ENCODE measurements at places on chromosomes 1 and 21.
A peak's percentile ranks its signal among the peaks of the same experiment; 100 is the strongest.

- H3K27ac ChIP-seq: no peak overlapping the region
- H3K27me3 ChIP-seq: peaks cover 56% of the 10 kb centered on the region
- no peak overlapping the region for H3K4me3 ChIP-seq
- DNase-seq: no peak
- H3K4me1 ChIP-seq: no peaks in the 10 kb centered on the region
Observed at GRCh38 chr1:29515170-29515955, 279.0 kb downstream of the PTPRU start.

GRCh38 chr1:9651565-9652378 lies at the start of gene PIK3CD:
PIK3CD (plus strand) TSS chr1:9651731; CDS start chr1:9710456, 58,725 bp downstream.
- H3K27ac ChIP-seq: no peak within 1 kb of the TSS
- H3K36me3 ChIP-seq: no peaks in the 10 kb centered on the region
- no peaks in the 10 kb centered on the region for H3K4me1 ChIP-seq

- peaks cover 10% of the 10 kb centered on the region for H3K36me3 ChIP-seq
- H3K27me3 ChIP-seq: no peaks in the 10 kb centered on the region
- H3K4me3 ChIP-seq: peak overlapping the region; percentile 89
- H3K4me1 ChIP-seq: peaks cover 74% of the 10 kb centered on the region
Observed at GRCh38 chr1:204286831-204287421, 72.8 kb downstream of the PLEKHA6 start.

GRCh38 chr1:79859212-79859948 lies 852.9 kb upstream of the ADGRL4 start:
- no peaks in the 10 kb centered on the region for H3K27me3 ChIP-seq
- DNase-seq: peak; percentile 33

GRCh38 chr1:185207170-185207569 lies 50.2 kb downstream of the SWT1 start:
- DNase-seq: no peak
- no peak overlapping the region for H3K4me3 ChIP-seq
- H3K4me1 ChIP-seq: peaks cover 10% of the 10 kb centered on the region
- no peaks in the 10 kb centered on the region for H3K27me3 ChIP-seq

GRCh38 chr1:209490013-209490412 lies 93.5 kb upstream of the CAMK1G start:
- no peaks in the 10 kb centered on the region for H3K27me3 ChIP-seq
- peak; percentile 69 for DNase-seq
- H3K36me3 ChIP-seq: no peaks in the 10 kb centered on the region
- H3K4me1 ChIP-seq: peaks cover 26% of the 10 kb centered on the region

- H3K27me3 ChIP-seq: no peaks in the 10 kb centered on the region
- no peak for DNase-seq
- no peaks in the 10 kb centered on the region for H3K4me1 ChIP-seq
- no peak overlapping the region for H3K4me3 ChIP-seq
Observed at GRCh38 chr1:2845869-2846268, 44.4 kb upstream of the TTC34 start.

- peaks cover 21% of the 10 kb centered on the region for H3K36me3 ChIP-seq
- peaks cover 12% of the 10 kb centered on the region for H3K27me3 ChIP-seq
- no peak for DNase-seq
- H3K27ac ChIP-seq: peak overlapping the region; percentile 14
- H3K4me3 ChIP-seq: peak overlapping the region; percentile 82
Observed at GRCh38 chr1:201153474-201154388, 543 bp downstream of the TMEM9 start.

DNA sequence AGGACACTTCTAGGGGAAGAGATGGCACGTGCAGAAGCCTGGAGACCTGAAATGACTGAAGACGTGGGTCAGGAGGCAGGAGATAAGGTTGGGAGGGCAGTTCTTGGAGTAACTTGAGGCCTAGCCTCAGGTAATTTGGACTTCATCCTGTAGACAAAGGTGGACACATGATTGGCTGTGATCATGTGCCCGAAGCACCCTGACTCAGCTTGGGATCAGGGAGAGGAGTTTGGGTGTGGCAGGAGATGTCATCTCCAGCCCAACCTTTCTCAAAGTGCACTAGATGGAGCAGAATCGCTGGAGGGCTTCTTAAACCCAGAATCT lies 1.5 kb downstream of the SLC66A1 start:
- peak overlapping the region; percentile 84 for H3K27ac ChIP-seq
- peak overlapping the region; percentile 77 for H3K4me3 ChIP-seq
- H3K27me3 ChIP-seq: no peaks in the 10 kb centered on the region

- H3K36me3 ChIP-seq: no peaks in the 10 kb centered on the region
- peaks cover 18% of the 10 kb centered on the region for H3K4me1 ChIP-seq
- H3K4me3 ChIP-seq: no peak overlapping the region
- no peaks in the 10 kb centered on the region for H3K27me3 ChIP-seq
- peak overlapping the region; percentile 59 for H3K27ac ChIP-seq
Observed at GRCh38 chr1:222043444-222044292, 301.8 kb upstream of the DUSP10 start.

DNA sequence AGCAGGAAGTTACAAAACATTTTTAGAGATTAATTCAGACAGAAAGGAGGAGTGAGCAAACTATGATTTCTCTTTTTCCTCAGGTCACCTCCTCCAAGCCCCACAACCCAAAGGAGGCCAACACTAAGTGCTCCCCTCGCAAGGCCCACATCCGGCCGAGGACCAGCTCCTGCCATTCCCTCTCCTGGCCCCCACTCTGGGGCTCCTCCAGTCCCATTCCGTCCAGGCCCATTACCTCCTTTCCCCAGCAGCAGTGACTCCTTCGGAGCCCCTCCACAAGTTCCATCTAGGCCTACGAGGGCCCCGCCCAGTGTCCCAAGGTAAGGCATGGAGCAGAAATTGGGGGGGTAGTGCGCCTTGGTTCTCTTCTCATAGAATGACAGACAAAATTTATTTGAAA lies 32.0 kb upstream of the C1orf105 start:
- H3K4me1 ChIP-seq: no peaks in the 10 kb centered on the region
- no peak for DNase-seq
- H3K4me3 ChIP-seq: no peak overlapping the region
- no peaks in the 10 kb centered on the region for H3K27me3 ChIP-seq

- no peak overlapping the region for H3K4me3 ChIP-seq
- no peak overlapping the region for H3K27ac ChIP-seq
- no peaks in the 10 kb centered on the region for H3K36me3 ChIP-seq
Observed at GRCh38 chr1:247118946-247119446, 14.8 kb upstream of the ZNF669 start.

DNA sequence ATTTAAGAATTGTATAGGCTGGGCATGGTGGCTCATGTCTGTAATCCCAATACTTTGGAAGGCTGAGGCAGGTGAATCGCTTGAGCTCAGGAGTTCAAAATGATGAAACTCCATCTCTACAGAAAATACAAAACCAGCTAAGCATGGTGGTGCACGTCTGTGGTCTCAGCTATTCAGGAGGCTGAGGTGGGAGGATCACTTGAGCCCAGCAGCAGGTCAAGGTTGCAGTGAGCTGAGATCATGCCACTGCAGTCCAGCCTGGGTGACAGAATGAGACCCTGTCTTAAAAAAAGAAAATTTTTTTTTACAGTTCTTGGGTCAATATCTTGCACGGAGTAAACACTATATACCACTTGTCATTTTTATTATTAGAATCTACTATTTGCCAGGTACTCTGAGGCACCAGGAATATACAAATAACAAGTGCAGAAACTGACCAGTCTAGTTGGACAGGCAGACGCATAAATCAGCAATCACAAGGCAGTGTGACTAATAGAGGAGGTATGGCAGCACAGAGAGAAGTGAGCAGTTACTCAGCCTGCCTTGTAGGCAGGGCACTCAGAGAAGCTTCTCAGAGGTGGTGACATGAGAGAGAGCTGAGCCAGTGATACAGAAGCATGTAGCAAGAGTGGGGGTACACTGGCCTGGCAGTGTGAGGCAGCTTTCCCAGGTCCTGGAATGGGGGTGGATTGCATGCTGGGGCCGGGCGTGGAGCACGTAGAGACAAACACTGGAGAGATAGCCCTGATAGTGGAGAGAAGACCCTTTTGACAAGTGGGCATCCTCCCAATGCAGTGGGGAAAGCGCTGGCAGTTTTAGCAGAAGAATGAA lies 8.0 kb downstream of the PHLDA3 start:
- peak overlapping the region; percentile 56 for H3K4me3 ChIP-seq
- DNase-seq: peak; percentile 99
- no peaks in the 10 kb centered on the region for H3K27me3 ChIP-seq
- peaks cover 79% of the 10 kb centered on the region for H3K4me1 ChIP-seq
- peaks cover 50% of the 10 kb centered on the region for H3K36me3 ChIP-seq

DNA sequence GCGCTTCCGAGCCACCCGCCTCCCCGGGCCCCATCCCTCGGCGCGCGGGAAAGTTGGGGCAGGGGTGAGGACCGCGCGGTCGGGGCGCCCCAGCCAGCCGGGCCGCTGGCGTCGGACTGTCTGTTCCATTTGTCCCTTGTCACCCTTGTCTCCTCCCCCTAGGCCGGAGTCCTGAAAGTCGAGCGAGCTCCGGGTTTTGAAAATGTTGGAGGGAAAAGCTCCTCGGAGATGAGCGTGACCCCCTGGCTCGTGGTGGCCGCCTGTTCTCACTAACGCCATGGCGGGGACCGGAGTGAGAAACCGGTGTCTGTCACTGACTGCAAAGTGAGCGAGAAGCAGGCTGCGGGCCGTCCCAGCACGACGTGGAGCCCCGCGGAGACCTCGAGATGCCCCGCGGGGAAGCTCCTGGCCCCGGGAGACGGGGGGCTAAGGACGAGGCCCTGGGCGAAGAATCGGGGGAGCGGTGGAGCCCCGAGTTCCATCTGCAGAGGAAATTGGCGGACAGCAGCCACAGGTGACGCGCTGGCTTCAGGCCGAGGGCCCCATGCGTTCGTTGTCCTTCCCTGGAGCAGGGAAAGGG lies 491 bp downstream of the PER3 start:
- no peak overlapping the region for H3K27ac ChIP-seq
- no peak overlapping the region for H3K4me3 ChIP-seq
- DNase-seq: no peak
- peaks cover 15% of the 10 kb centered on the region for H3K36me3 ChIP-seq
- no peaks in the 10 kb centered on the region for H3K4me1 ChIP-seq

GRCh38 chr1:90724926-90725656 lies 8.0 kb upstream of the BARHL2 start:
- no peak for DNase-seq
- H3K4me1 ChIP-seq: no peaks in the 10 kb centered on the region
- no peaks in the 10 kb centered on the region for H3K27me3 ChIP-seq
- H3K27ac ChIP-seq: no peak overlapping the region
- H3K4me3 ChIP-seq: no peak overlapping the region

GRCh38 chr1:202274611-202275010 lies 67.1 kb downstream of the UBE2T start:
- H3K27me3 ChIP-seq: no peaks in the 10 kb centered on the region
- H3K27ac ChIP-seq: no peak overlapping the region
- peaks cover 3% of the 10 kb centered on the region for H3K4me1 ChIP-seq
- peak; percentile 92 for DNase-seq
- no peak overlapping the region for H3K4me3 ChIP-seq
- no peaks in the 10 kb centered on the region for H3K36me3 ChIP-seq

DNA sequence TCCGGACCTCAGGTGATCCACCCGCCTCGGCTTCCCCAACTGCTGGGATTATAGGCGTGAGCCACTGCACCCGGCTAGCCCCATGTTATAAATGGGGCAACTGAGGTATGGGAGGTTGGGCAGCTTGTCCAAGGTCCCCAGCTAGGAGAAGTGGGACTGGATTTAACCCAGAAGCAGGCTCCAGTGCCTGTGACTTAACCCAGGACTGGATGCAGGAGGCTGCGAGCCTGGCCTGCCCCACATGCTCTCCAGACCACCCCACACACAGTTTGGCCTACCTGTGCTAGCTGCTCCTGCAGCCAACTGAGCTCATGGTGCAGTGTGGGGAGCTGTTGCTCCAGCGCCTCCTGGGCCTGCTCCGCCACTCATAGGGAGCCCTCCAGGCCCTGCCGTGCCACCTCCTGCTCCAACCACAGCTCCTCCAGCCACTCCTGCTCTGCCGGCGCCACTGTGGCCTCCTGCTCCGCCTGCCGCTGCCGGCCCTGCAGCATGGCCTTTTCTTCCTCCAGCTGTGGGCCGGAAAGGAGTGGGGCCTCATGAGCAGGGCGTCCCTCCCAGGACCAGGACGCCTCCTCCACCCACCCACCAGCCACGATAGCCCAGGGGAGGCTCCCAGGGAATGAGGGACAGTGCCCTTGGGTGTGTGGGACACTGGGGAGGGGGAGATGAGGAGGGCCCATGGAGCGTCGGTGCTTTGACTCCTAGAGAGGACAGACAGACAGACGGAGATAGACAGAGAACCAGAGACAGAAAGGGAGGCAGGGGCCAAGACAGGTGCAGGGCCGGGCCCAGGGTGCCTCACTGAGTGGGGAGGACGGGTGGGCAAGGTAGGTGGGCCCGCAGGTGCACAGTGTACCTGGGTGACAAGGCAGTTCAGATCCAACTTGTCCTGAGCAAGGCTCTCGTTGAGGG lies 12.4 kb upstream of the NBPF1 start:
- H3K4me3 ChIP-seq: no peak overlapping the region
- no peaks in the 10 kb centered on the region for H3K27me3 ChIP-seq
- H3K36me3 ChIP-seq: peaks cover 24% of the 10 kb centered on the region
- no peaks in the 10 kb centered on the region for H3K4me1 ChIP-seq
- no peak for DNase-seq

- no peaks in the 10 kb centered on the region for H3K4me1 ChIP-seq
- H3K4me3 ChIP-seq: no peak overlapping the region
- no peak overlapping the region for H3K27ac ChIP-seq
- no peaks in the 10 kb centered on the region for H3K36me3 ChIP-seq
Observed at GRCh38 chr21:35361988-35362387, 312.9 kb upstream of the RUNX1 start.

GRCh38 chr21:31425138-31425537 lies 81.1 kb upstream of the TIAM1 start:
- no peaks in the 10 kb centered on the region for H3K27me3 ChIP-seq
- no peak overlapping the region for H3K4me3 ChIP-seq
- no peak for DNase-seq
- H3K4me1 ChIP-seq: no peaks in the 10 kb centered on the region
- H3K36me3 ChIP-seq: no peaks in the 10 kb centered on the region

- no peak overlapping the region for H3K27ac ChIP-seq
- no peaks in the 10 kb centered on the region for H3K27me3 ChIP-seq
- H3K4me1 ChIP-seq: no peaks in the 10 kb centered on the region
- no peaks in the 10 kb centered on the region for H3K36me3 ChIP-seq
Observed at GRCh38 chr21:39332175-39332574, 16.7 kb downstream of the HMGN1 start.

GRCh38 chr1:24790490-24790889 lies 45.2 kb downstream of the CLIC4 start:
- DNase-seq: no peak
- peaks cover 6% of the 10 kb centered on the region for H3K36me3 ChIP-seq
- H3K27me3 ChIP-seq: no peaks in the 10 kb centered on the region
- no peak overlapping the region for H3K27ac ChIP-seq
- H3K4me3 ChIP-seq: no peak overlapping the region

GRCh38 chr1:232292818-232293217 lies 337.1 kb downstream of the SIPA1L2 start:
- peaks cover 49% of the 10 kb centered on the region for H3K4me1 ChIP-seq
- DNase-seq: peak; percentile 80
- H3K27me3 ChIP-seq: no peaks in the 10 kb centered on the region
- H3K36me3 ChIP-seq: no peaks in the 10 kb centered on the region
- H3K27ac ChIP-seq: peak overlapping the region; percentile 26
- peak overlapping the region; percentile 46 for H3K4me3 ChIP-seq

- peaks cover 18% of the 10 kb centered on the region for H3K4me1 ChIP-seq
- H3K27me3 ChIP-seq: no peaks in the 10 kb centered on the region
- H3K36me3 ChIP-seq: peaks cover 12% of the 10 kb centered on the region
- H3K27ac ChIP-seq: no peak overlapping the region
- no peak for DNase-seq
Observed at GRCh38 chr21:16709866-16710550, 802.8 kb upstream of the CXADR start.

- H3K27ac ChIP-seq: no peak overlapping the region
- no peaks in the 10 kb centered on the region for H3K27me3 ChIP-seq
- H3K36me3 ChIP-seq: peaks cover 5% of the 10 kb centered on the region
- DNase-seq: no peak
Observed at GRCh38 chr1:205190845-205191577, 20.5 kb downstream of the DSTYK start.

- H3K4me3 ChIP-seq: no peak overlapping the region
- no peaks in the 10 kb centered on the region for H3K4me1 ChIP-seq
- DNase-seq: no peak
- no peak overlapping the region for H3K27ac ChIP-seq
Observed at GRCh38 chr1:203291201-203292096, 13.9 kb upstream of the BTG2 start.
